ENCODE measurements at places on chromosomes 4 and X.

DNA sequence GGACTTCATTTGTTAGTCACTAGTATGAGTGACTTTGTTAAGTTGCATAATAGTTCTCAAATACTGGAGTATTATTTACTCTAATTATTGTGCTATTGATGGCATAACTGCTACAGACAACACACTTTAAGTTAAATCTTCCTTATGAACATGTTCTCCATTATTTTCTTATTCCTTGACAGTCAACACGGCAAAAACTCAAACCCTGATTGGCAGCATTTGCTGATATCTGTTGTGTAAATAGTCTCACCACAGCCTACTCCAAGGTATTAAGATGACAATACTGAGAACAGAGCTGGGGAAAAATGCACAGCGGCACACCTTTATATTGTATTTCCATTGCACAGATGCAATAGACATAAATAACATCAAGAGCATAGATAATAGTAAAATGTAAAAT is 568.0 kb upstream of the AADAT start:
- no peak for DNase-seq

DNA sequence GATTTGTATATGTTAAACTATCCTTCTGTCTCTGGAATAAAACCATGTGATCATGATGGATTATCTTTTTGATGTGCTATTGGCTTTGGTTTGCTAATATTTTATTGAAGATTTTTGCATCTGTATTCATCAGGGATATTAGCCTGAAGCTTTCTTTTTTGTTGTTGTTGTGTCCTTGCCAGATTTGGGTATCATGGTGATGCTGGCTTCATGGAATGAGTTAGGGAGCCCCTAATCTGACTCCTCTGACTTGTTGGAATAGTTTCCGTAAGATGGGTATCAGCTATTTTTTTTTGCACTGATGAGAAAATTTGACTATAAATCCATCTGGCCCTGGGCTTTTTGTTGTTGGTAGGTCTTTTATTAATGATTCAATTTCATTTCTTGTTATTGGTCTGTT is 45.7 kb downstream of the ATP10D start:
- DNase-seq, result no peak

GRCh38 chr4:108762559-108763225 is at the start of gene ETNPPL:
ETNPPL (minus strand) TSS chr4:108763053; CDS start chr4:108762898, 155 bp downstream.
- DNase-seq, result no peak

DNA sequence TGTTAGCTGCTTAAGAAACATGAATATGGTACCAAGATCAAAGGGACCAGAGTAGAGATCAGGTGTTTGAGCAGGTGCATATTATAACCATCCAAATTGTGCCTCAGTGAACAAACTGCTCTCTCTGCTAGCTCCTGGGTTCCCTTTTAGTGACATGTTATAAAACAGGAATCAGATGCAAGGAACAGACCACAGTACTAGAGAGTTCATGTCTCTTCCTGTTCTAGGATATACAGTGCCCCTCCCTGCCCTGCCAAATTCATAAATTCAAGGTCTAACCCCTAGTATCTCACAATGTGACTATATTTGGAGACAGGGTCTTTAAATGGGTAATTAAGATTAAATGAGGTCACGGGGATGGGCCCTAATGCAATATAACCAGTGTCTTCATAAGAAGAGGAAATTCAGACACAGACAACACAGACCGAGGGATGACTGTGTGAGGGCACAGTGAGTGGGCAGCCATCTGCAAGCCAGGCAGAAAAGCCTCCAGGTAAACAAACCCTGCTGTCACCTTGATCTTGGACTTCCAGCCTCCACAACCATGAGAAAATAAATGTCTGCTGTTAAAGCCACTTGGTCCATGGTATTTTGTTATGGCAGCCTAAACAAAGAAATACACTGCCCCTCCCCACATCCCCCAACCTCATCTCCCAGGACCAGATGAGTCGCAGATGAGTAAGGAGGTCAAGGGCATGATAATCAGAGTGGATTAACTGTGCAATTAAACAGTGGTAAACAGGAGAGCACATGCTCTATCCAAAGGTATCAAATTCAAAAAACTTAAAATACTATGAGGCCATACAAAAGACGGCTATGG is 82.5 kb downstream of the RBM47 start:
- DNase-seq, result no peak

GRCh38 chr4:110266136-110266535 is 67.7 kb upstream of the ELOVL6 start:
- no peak for DNase-seq

- no peak for DNase-seq
Measured at GRCh38 chr4:152281822-152282221, 254.1 kb downstream of the FBXW7 start.

GRCh38 chrX:20061855-20062254 is 54.9 kb downstream of the MAP7D2 start:
- no peak for DNase-seq

DNA sequence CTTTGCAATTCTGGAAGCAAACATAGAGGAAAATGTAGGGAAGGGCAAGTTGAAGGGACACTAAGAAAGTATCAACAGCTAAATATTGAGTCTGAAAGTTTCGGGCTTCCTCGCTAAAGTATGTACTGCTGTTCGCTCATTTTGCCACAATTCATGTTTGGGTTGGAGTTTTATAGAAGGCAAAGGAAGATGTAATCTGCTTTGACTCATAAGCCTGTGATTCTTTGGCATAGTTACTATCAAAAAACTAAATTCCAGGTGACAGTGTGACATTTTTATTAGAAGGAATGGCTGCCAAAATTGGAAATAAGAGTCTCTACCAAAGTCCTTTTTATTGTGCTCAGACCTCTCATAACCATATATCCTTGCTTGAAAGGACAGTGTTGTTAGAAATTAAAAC is 336.7 kb upstream of the ADGRL3 start:
- no peak for DNase-seq

GRCh38 chrX:71579136-71579989 is 1.1 kb downstream of the GCNA start:
- DNase-seq, result no peak

DNA sequence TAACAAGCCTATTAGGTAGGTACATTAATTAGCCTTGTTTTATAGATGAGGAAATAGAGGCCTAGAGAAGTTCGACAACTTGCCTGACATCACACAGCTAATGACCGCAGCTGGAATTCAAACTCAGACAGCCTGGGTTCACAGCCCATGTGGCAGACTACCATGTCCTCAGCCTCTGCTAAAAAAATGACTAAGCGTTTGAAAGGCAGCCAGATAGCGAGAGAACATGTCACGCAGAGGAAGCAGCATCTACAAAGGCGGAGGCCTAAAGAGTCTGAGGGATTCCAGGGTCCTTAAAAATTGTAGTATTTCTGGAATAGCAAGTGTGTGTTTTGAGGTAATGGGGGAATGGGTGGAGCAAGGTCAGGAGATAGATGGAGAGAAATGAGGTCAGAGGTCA is 33.2 kb upstream of the BMP15 start:
- no peak for DNase-seq

GRCh38 chrX:8841911-8842310 is 40.7 kb upstream of the FAM9A start:
- DNase-seq, result no peak

DNA sequence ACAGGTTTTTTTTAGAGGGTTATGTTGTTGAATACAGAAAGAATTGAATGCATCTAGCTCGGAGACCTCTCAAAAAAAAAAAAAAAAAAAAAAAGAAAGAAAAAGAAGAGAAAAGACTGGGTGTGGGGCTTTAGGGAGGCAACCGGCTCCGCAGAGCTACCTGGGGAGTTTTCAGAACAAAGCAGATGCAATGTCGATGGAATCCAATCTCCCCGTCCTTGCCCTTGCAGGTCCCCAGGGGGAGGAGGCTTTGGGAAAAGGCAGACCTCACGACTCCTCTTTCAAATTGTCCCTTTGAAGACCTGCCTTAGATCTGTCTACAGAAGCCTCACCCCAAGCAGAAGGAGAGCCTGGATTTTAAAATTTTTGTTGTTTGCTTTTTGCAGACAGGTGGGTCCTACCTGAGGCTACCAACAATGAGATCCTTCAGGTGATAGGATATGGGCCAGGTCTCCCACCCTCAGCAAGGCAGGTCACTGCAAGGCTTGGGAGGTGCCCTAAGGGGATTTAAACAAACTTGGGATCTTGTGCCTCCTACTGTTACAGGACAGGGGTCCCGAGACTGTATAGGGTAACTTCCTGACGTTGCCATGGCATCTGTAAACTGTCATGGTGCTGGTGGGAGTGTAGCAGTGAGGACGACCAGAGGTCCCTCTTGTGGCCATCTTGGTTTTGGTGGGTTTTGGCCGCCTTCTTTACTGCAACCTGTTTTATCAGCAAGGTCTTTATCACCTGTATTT is 75.2 kb upstream of the PRKX start:
- DNase-seq, result no peak

- DNase-seq, result no peak
Measured at GRCh38 chr4:69951602-69952001, 13.9 kb downstream of the CSN2 start.

GRCh38 chrX:4181782-4182407 is 468.4 kb upstream of the PRKX start:
- no peak for DNase-seq

GRCh38 chr4:146132445-146132844 is 43.1 kb upstream of the LSM6 start:
- DNase-seq, result no peak

- DNase-seq, result no peak
Measured at GRCh38 chrX:154506483-154507332, 9.3 kb downstream of the FAM3A start.

- DNase-seq, result no peak
Measured at GRCh38 chr4:153221783-153222706, 17.8 kb downstream of the TRIM2 start.

- no peak for DNase-seq
Measured at GRCh38 chr4:47798165-47798564, 39.7 kb downstream of the CORIN start.

- DNase-seq, result no peak
Measured at GRCh38 chrX:138011468-138011867, 445.5 kb downstream of the ZIC3 start.

- no peak for DNase-seq
Measured at GRCh38 chrX:38178396-38178795, 42.3 kb downstream of the SRPX start.

- no peak for DNase-seq
Measured at GRCh38 chr4:46878641-46879040, 30.4 kb downstream of the COX7B2 start.

DNA sequence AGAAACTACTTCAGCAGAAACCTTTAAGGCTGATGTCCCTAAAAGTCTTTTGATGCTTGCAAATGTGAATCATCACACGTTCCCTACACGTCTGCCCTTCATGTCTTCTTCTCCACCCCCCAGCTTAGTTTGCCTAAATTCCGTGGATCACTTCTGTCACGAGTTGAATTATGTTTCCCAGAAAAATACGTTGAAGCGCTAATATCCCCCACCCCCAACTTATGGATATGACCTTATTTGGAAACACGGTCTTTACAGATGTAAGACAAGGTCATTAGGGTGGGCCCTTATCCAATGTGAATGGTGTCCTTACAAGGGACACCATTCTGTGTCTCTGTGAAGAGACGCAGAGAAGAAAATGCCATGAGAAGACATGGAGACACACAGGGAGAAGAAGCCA is 2.1 kb upstream of the ZNF518B start:
- no peak for DNase-seq

GRCh38 chrX:11135564-11136185 is 24.5 kb downstream of the HCCS start:
- DNase-seq, result no peak

DNA sequence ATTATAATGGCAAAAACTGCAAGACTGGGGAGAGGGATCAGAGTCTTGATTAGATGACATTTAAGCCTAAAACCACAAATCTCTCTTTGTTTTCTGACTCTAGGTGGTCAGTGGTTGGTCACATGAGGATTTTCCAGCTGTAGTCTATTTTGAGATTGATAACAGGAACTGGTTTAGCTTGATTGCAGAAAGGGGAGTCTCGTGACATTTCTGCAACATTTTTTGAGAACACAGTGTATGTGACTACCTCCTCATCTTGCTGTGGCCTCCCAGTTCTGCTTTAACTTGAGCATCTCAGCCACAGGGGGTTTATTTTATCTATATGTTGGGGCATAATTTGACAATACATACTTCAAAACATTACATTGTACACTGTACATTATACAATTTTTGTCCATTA is 726.4 kb upstream of the MAGEB2 start:
- DNase-seq, result no peak

GRCh38 chr4:83331956-83332355 is 2.7 kb downstream of the HPSE start:
- no peak for DNase-seq

GRCh38 chrX:31508338-31508737 is 436.5 kb upstream of the FTHL17 start:
- DNase-seq, result no peak

DNA sequence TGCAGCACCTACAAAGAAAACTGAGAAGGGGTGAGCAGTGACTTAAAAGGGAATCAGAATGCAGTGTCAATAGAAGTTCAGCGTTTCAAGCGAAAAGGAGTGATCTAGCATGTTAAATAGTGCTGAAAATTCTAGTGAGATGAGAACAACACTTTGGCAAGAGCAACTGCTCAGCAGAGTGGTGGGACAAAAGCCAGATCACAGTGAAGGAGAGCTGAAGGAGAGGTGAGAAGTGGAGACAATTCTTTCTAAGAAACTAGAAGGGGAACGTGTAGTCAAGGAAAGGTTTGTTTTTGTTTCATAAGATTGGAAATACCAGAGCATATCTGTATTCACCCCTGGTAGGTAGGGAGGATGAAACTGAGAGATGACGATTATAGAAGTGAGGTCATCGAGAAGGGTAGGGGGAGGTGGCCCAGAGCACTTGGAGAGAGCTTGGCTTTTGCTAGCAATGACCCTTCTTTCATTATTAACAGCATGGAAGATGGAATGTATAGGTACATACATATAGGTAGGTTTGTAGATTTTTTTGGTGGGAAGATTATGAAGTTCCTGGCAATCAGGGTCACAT is 33.7 kb downstream of the SRPX2 start:
- DNase-seq, result no peak

GRCh38 chr4:55154290-55154880 is 29.0 kb upstream of the KDR start:
- DNase-seq, result no peak

DNA sequence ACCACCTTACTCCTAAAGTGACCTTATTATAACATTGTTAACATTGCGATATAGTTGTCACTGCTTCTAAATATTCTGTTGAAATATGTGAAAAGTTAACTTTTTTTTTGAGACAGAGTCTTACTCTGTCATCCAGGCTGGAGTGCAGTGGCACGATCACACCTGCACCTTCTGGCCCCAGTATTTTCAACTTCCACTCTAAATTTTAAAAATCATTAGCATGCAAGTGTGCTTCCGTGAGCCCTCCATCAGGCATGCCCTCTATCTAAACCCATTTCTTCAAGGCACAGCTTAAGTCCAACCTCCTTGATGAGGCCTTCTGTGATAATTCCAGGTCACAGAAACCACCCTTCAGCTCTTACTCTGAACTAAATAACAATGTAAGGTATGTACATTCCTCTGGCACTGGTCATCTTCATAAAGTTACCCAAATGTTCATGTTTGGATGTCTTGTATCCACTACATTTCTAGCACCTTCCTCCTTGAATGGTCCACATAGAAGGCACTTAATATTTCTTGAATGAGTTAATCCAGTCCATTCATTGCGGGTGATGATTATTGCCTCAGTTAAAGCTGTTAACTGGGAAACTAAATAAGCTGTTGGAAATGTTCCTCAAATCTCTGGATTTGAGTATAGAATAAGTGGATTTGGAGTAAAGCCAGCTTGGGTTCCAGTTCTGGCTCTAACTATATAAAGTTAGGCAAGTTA is 38.6 kb upstream of the TMEM131L start:
- no peak for DNase-seq

GRCh38 chr4:13597141-13597540 is 30.4 kb downstream of the BOD1L1 start:
- DNase-seq, result no peak

- no peak for DNase-seq
Measured at GRCh38 chr4:94741304-94741703, 16.5 kb upstream of the BMPR1B start.

GRCh38 chrX:129566073-129566472 is 26.0 kb downstream of the OCRL start:
- DNase-seq, result no peak
